ENCODE measurements at places on chromosomes 7 and 10.

GRCh38 chr10:85832988-85833387 is 533.6 kb downstream of the GRID1 start:
- DNase-seq = no peak

GRCh38 chr10:72332423-72333111 is 22.2 kb downstream of the DNAJB12 start:
- DNase-seq = no peak

DNA sequence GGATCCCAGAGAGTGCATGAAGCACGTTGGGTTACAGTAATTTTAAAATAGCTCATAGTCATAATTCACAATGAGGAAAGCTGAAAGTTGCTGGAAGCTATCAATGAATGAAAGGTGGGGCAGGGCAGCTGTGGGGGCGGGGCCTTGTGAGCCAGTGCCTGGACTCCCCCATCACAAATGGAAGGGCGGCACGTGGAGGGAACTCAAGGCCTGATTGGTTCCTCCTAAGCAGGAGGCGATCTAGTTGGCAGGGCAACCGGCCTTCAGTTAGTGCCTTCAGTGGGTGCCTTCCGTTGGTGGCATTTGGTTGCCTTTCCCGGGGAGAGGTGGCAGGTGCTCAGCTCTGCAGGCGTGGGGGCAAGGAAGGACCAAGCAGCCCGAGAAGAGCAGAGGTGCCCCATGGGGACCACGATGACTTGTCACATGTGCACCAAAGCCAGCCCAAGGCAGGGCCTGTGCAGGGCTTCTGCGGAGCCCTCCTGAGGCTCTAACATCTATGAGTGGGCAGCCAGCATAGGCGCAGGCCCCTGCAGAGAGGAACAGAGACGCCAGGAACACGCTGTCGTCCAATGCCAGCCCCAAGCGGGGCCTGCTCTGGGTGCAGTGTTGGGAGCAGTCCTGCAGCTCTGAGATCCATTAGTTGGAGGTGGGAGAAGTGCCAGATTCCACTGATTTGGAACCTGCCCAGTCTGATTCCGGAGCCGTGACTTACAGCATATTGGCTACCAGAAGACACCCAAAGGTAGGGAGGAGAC is 59.8 kb upstream of the PDSS1 start:
- no peak for DNase-seq

DNA sequence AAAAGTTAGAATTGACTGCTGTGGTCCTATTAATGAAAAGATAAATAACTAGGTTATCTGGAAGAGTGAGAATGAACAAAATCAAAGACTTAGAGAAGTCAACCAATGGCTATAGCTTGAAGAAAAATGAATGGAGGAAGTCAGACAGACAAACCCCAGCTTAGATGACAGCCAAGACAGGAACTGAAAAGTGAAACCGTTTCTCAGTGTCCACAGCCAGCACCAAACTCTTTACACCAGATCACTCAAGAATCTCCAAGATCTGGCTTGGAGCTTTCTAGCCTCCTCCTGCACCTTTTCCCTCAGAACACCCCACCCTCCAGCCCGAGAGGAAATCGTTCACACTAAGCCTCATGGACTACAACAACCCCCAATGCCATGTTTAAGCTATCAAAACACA is 167.0 kb downstream of the SFMBT2 start:
- DNase-seq = no peak

DNA sequence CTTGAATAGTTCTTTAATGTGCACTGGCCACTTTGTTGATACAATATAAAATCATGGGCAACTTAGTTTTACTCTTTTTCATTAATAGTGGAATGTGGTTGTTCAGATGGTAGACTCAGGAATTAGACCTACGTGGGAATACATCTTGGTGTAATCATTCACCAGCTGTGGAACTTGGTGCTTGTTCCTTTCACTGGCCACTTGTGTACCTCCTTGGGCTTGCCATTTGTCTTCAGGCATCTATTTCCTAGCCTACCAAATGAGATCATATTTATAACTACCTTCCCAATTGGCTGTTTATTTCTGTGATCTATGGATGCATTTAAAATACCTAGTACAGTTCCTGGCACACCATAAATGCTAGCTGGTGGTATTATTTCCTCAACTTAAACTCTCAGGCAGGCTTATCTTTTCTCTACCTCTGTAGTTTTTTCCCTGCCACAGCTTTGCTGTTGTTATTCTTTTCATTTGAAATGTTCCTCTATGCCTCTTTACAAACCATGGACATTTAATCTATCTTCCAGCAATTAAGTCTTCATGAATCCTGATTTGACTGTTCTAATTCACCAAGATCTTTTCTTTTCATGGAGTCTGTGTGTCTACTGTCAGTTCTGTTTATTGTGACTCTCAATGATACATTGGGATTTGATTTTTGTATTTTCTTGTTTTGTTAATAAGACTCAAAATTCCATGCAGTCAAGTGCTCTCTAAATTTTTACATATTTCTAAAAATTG is 113.0 kb downstream of the ADAM22 start:
- no peak for DNase-seq

- DNase-seq = no peak
Measured at GRCh38 chr7:48031111-48031510, 2.2 kb upstream of the SUN3 start.

GRCh38 chr10:62573929-62574328 is 199.8 kb downstream of the ZNF365 start:
- DNase-seq = no peak

GRCh38 chr7:114112806-114113205 is 194.0 kb upstream of the PPP1R3A start:
- no peak for DNase-seq

GRCh38 chr7:31100445-31100844 is 48.3 kb downstream of the ADCYAP1R1 start:
- no peak for DNase-seq

GRCh38 chr7:15921576-15921975 is 235.1 kb upstream of the MEOX2 start:
- no peak for DNase-seq

GRCh38 chr10:6296828-6297251 is 94.1 kb downstream of the PFKFB3 start:
- no peak for DNase-seq

GRCh38 chr7:66731986-66732385 is 8.5 kb upstream of the RABGEF1 start:
- no peak for DNase-seq

GRCh38 chr10:47169581-47169980 is 130.4 kb upstream of the GDF10 start:
- DNase-seq = no peak

GRCh38 chr10:90451283-90451682 is 406.6 kb downstream of the HTR7 start:
- no peak for DNase-seq

GRCh38 chr10:130466271-130466997 is 330.2 kb downstream of the GLRX3 start:
- DNase-seq = no peak

GRCh38 chr10:122466951-122467381 is 5.6 kb downstream of the HTRA1 start:
- no peak for DNase-seq

- no peak for DNase-seq
Measured at GRCh38 chr10:3813986-3814837, 29.2 kb upstream of the KLF6 start.

GRCh38 chr7:95330961-95331337 is 6.6 kb upstream of the PON1 start:
- DNase-seq = no peak

DNA sequence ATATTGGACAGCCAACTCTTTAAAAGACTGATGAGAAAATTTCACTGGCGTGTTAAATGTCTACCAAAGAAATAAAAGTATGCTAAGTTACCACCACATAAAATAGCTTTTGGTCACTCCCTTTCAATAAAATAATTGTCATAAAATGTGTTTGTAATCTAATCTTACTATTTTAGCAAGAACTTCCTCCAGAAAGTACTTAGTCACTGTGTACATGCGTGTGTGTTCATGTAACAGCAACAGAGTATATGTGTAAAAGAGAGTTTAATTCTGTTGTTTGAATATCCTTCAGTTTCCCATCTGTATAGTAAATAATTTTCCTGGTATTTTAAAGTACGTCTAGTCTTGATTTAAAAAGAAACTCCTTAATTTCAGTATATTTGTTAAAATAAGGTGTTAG is 35.0 kb upstream of the WASL start:
- no peak for DNase-seq

- DNase-seq = no peak
Measured at GRCh38 chr10:132140167-132140925, 46.4 kb upstream of the DPYSL4 start.

DNA sequence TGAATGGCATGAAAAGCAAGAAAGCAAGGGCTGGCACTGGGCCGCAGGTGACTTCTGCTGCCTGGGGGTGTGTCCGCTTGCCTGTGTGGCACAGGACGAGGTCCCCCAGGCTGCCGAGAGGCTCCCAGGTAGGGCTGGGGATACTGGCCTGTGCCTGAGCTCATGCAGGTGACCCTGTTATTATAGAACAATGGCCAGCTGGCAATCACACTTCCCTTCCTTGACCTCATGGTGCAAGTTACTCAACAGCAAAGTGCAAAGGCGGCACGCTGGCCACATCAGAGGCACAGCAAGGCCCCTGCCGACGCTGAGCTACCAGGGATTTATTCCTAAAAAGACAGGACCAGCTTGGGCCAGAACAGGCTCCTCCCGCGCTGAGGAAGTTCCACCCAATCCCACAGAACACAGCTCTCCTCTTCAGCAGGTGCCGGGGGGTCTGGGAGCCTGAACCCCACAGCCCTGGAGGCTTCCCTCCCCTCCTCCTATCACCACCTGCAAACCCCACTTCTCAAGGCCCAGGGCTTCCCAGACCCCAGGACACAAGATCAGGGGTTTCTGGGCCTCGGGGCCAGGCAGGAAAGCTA is 1.4 kb upstream of the ADAM8 start:
- no peak for DNase-seq

DNA sequence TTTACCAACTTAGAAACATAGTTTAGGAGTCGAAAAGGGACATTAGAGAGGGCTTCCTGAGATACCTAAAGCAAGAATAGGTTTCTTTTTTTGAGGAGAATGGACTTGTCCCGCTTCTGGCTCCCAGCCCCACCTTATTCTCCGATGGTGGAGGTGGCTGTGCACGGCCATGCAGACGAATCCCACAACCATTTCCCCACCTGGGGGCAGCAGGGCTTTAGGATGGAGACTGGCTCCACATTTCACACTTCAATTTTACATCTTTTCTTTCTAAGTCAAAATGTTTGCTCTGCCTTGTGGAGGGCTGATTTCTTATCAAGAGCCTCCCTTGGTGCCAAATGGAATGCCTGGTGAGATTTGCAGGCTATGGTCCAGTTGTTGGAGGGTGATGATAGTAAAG is 118.5 kb downstream of the GLRX3 start:
- no peak for DNase-seq

DNA sequence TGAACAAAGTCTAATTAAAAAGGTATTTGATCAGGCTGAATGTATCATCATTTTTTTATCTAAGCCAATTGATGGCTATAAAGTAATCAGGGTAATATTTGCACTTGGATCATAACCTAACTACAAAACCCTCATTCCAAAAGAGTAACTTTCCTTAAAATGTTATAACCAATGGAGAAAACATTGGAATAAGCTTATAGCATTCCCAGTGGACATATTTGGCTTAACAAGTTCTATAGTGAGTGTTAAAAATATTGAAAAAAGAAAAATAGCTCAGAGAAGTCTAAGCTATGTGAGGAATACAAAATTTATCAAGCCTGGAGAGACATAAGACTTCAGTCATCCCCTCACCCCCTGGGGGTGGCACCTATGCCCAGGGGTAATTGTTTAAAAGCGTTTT is 358.8 kb downstream of the LRRTM3 start:
- no peak for DNase-seq

DNA sequence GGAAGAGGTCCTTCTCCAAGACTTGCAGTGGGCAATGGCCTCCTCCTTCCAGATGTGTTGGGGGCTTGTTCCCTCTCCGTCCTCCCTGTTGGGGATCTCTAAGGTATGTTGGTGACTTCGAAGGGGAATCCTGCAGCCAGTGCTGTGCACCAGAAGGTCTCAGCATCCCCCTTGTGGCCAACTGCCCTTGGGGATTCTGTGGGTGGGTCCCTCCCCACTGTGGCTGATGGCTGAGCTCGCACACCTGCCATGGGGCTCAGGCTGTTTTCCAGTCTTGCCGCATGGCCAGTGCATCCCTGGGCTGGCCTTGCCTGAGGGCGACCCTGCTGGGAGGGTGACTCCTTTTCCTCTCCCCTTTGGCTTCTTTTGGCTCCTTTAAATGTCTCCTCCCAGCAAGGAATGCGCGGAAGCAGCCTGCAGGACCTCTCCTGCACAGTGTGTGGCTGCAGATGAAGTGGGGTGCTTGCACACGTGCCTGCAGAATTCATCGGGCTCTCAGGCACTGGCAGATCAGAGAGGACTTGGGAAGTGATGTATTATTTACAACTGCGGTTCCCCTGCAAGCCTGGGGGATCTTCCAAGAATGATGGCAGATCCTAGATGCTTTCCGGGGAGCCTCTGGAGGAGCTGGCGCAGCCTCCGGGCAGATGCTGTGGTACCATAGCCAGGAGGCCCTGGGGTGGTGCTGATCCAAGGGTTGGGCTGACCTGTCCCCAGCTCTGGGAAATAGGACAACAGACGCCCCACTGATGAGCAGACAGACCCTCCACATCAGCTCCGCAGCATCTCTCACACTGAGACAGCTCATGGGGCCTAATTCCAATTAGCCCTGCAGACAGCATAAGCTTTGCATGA is 410.0 kb downstream of the TCERG1L start:
- no peak for DNase-seq

DNA sequence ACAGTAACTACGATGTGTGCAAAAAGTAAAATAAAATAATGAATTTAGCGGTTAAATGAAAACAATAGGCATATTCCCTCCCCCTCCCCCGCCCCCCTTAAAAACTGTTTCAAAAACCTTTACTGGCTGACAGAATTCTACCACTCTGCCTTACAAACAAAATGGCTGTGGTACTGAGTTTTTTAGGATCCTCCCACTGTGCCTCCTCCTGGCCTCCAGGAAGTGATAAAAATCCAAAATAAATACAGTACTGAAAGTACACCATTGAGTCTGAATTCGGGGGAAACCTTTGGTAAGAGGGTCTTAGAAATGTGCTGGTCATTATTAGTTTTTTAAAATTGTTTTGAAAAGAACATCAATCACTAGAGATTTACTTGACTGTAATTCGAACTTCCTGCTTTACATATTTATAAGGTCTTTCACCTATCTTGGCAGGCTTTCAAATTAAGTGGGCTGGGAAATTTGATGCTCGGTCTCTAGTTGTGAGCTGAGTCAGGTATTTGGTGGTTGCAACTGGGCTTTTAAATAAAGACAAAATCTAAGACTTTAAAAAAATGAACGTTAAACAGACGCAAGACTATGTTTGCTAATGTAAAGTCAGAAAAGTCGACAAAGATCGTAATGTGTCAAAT is 32.5 kb upstream of the EPC1 start:
- peak; percentile 75 for DNase-seq

GRCh38 chr7:44153948-44154335 is 12.8 kb upstream of the MYL7 start:
- no peak for DNase-seq

GRCh38 chr7:46725136-46725535 is 804.1 kb upstream of the IGFBP3 start:
- no peak for DNase-seq

DNA sequence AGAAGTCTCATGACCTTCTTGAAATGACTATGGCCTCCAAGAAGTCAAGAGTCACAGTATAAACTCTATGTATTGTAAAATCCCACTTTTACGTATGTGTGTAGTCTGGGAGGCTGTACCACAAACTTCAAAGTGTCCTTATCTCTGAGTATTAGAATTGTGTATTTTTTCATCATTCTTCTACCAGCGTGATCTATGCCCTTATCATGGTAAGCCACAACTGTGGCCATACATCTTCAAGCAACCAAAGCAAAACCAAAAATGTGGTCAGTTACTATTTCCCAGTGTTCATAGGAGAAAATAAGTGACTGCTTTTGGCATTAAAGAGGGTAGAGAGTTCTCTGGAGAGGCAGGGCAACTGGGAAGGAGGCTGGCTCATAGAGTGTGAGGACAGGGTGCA is 42.8 kb downstream of the SPOCK2 start:
- no peak for DNase-seq

All from NCI-H2227 treated with DMSO at 0.1 percent for 48 hours (cell line).